ENCODE measurements at places on chromosomes 6 and 20.

- no peak for DNase-seq
Observed at GRCh38 chr20:63290136-63290676, 2.8 kb upstream of the COL20A1 start.

DNA sequence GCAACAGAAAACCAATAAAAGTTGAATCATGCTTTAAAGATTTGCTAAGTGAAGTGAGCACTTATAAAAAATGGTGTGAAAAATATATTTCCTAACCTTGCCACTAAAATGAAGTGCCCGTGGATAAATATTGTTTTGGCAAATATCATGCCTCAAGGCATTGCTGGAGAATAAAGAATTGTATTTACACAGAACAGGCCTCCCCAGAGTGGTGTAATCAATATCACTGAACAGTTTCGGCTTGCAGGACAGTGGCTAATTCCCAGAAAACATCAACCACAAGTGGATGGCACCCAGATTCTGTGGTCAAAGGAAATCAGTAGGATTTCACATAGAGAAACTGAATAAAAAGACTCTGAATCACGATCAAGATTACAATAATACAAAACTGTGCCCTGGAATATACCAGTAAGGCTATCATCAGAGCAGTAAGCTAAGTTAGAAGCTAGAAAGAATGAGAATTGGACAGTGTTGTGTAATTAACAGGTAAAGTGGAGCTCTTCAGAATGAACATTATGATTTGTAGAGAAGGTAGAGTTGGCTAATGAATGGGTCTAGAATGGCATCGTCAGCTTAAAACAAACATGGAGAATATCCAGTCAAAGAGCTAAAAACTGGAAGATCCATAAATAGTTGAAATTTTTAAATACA, 1026.9 kb upstream of the ADGRB3 start:
- DNase-seq, result no peak

- no peak for DNase-seq
Observed at GRCh38 chr20:39706184-39706663, 744.1 kb downstream of the DHX35 start.

DNA sequence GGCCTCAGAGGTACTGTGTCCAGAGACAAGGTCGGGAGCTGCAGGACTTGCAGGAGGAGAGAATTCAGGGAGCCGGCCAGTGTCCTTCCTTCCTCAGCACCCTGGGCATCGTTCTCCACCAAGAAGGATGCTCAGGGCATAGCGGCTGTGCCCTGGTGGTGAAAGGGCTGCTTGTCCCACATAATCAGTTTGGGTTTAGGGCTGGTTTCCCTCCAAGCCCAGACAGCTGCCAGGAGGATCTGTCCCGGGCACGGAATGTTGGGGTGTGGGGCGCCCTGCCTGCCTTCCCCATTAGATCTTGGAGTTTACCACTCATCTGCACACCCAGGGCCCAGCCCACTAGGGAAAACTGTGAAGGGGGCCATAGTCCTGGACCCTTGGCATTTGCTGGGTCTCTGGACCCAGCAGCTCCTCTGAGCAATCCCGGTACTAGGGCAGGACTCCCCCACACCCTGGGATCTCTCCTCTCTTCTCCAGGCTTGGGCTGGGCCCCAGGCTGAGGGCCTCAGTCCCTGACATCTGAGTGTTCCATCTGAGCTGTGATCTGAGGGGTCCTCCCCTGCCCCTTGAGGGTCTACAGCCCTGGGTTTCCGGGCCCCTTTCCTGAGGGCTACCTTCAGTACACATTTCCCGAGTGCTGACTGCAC, 18.6 kb upstream of the SPDEF start:
- no peak for DNase-seq

- no peak for DNase-seq
Observed at GRCh38 chr20:35871259-35871771, 83.0 kb downstream of the SCAND1 start.

GRCh38 chr6:14079971-14080370, 37.6 kb upstream of the CD83 start:
- DNase-seq, result no peak

- no peak for DNase-seq
Observed at GRCh38 chr6:125503181-125503580, 201.4 kb upstream of the HDDC2 start.

DNA sequence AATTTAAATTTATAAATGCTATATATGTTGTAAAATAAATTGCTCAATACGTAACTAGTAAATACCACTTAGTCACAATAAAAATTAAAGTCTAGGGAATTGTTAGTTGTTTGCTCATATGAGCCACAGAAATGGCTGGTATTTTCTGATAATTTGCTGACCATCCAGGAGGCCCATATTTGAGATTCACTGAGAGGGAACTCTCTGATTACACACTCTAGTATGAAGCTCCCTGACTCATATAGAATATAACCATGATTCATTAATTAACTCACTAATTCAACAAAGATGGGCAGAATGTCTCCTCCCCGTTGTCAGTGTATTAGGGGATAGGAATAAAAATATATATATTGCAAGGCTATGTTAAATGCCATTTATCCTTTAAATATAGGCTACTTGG, 46.6 kb upstream of the TMEM30A start:
- DNase-seq, result no peak

DNA sequence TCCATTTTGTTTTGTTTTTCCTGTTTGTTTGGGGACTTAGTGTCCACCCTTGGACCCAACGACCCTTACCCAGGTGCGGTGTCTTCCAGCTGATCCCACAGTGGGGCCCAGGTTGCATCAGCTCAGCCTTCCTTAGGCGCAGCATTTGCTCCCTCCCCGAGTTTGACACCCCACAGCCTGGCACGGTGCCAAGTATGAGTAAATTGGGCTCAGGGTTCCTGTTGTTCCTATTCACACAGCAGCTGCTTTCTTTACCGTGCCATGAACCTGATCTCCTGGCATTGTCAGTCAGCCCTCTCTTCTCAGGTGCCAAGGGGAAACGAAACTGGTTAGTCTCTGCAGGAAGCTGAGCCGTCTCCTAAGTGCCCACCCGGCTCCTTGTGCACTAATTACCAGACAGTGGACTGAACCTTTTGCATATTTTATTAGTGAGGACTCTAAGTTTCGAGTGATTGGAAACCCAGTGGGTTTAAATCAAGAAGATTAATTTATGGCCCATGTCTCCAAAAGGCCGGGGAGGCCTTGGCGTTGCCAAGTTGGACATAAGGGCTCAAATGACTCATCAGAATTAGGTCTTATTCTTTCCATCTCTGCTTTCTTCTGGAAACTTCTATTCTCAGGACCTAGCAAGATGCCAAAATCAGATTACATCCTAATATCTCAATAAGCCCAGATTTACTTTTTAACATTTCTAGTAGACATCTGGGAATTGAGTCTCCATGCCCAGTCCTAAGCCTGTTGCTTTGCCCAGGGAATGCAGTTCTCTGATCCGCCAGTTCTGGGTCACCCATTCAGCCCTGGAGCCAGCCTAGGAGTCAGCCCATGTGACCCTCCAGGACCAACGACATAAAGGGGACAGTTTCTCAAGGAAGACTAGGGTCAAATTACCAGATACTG, 68.8 kb downstream of the TSHZ2 start:
- peak; percentile 94 for DNase-seq

GRCh38 chr6:28209753-28210535, 15.1 kb upstream of the ZSCAN9 start:
- no peak for DNase-seq

DNA sequence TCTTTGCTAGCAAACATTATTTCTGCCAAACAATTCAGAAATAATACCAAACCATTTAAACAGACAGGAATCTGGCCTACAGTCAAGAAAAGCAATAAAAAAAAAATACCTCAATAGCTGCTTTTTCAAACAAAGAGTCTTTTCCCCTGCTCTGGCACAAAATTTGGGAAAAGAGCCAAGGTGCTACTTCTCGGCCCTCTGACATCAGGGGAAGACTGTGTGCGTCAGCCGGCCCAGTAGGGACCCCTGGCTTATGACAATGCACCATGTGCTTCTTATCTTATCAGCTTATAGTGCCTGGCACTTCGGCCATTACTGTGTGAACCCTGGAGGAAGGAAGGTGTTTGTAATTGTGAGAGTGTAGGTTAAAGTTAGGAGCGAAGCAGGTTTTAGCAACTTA, 89.4 kb downstream of the PDE10A start:
- DNase-seq, result no peak

DNA sequence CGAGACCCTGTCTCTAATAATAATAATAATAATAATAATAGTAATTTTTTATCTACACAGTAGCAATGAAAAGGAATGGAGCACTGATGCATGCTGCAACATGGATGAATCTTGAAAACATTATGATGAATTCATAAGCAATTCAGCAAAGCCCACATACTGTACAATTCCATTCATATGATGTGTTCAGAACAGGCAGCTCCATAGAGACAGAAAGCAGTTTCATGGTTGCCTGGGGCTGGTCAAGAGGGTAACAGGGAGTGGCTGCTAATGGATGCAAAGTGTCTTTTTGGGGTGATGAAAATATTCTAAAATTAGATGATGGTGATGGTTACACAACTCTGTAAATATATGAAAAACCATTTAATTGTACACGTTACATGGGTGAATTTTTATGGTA, 43.6 kb downstream of the SLC24A3 start:
- DNase-seq, result no peak

GRCh38 chr6:154319231-154319858, 37.3 kb downstream of the IPCEF1 start:
- peak; percentile 43 for DNase-seq

DNA sequence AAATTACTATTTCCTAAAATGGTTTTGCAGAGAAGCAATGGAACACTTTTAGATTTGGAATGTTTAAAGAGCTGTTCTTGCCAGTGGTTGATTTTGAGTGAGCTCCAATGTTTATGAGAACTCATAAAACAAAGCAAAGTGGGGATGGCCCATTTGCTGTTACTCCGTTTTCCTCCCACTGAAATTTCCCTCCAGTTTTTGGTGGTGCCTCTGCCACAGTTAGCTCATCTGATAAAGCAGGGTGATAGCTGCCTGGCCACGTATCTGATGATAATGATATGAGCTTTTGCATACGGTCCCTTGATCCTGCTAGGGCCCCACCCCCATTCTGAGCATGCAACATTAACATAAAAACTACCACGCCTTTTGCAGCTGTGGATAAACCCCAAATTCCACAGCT, 10.4 kb downstream of the CD83 start:
- DNase-seq, result no peak

- DNase-seq, result no peak
Observed at GRCh38 chr6:157314705-157315321, 8.5 kb downstream of the TMEM242 start.

DNA sequence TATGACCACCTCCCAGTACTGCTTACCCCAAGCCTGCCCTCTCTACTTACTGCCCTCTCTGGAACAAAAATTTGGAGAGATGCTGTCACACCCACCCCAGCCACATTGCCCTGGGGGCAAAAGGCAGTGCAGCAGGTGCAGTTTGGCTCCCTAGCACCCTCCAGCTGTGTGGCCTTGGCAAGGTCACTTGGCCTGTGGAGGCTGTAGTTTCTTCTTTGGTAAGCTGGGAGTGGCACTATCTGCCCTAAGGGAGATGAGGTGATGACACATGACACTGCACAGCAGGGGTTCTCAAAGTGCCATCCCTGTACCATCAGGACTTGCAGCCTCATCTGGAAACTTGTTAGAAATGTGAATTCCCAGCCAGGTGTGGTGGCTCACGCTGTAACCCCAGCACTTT, 44.8 kb downstream of the TAF8 start:
- no peak for DNase-seq

- DNase-seq, result no peak
Observed at GRCh38 chr6:158609455-158610155, 34.9 kb downstream of the DYNLT1 start.

- DNase-seq, result peak; percentile 56
Observed at GRCh38 chr6:27684264-27685211, 211.6 kb upstream of the ZNF184 start.

DNA sequence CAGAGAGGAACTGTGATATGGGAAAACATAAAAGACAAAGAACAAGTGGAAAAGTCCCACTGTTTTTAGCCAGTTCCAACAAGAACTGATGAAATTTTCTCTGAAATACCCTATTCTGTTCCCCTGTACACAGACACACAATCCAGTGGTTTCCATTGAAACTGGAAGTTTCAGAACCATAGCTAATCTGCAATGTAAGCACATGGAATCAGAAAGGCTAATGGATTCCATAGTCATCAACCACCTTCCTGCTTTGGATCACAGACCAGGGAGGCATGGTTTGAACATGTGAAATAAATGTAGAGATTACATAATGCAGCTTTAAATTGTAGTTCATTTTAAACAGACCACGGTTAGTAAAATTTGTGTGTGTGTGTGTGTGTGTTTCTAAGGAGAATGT, 242.1 kb downstream of the GJA1 start:
- DNase-seq, result no peak

GRCh38 chr20:17786221-17786718, 86.5 kb downstream of the BANF2 start:
- DNase-seq, result no peak

DNA sequence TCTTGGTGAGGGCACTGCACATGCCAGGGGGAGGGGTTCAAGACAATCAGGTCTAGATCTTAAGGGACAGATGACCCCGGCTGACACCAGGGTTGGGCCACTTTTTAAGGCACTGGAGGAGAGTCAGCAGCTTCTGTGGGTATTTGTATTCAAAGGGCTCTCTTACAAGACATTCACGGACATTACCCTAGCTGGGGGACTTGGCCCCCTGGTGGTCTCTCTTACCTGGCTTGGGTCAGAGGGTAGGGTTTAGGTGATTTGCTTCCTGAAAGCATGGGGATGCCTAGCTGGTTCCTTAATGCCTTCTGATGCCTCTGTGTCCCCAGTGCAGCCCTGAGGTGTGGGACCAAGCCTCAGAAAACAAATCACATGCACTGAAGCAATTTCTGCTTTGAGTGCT, 354.7 kb downstream of the CDC5L start:
- no peak for DNase-seq

DNA sequence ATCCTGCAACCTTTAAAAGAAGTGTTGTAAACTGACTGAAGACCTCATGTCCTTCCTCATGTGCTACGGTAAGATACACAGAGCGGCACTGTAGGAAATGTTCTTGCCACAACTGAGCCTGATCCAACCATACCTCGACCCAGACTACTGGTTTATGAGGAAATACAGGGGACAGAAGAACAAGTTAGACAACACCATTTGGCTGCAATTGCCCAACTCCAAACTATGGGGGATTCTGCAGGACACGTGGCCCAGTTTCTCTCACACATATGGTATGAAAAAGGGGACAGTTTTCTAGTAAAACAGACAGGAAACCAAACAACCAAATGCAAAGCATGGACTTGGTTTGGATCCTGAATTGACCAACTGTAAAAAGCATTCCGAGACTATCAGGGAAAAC, 10.5 kb downstream of the PRPH2 start:
- no peak for DNase-seq

Data from NCI-H2081 (cell line).